ENCODE measurements at places on chromosomes 5 and 9. TPM values are rescaled to one million over a fixed set of nuclear protein-coding genes. Genes with fewer than 3 reads are reported as not detected.

The GRIN1 gene
- not detected for total RNA-seq

The PPP3R2 gene
- total RNA-seq: not detected

The OXCT1 gene
- total RNA-seq: 18.8 TPM

The TMC1 gene
- total RNA-seq: not detected

The IL9 gene
- total RNA-seq: not detected

The PCDHGC4 gene
- total RNA-seq: 0.54 TPM

The RETREG1 gene
- 0.22 TPM for total RNA-seq

The SLC4A9 gene
- not detected for total RNA-seq

The YIPF5 gene
- total RNA-seq: 174 TPM

The SLC6A7 gene
- total RNA-seq: not detected

The FGD3 gene
- total RNA-seq: not detected

DNA sequence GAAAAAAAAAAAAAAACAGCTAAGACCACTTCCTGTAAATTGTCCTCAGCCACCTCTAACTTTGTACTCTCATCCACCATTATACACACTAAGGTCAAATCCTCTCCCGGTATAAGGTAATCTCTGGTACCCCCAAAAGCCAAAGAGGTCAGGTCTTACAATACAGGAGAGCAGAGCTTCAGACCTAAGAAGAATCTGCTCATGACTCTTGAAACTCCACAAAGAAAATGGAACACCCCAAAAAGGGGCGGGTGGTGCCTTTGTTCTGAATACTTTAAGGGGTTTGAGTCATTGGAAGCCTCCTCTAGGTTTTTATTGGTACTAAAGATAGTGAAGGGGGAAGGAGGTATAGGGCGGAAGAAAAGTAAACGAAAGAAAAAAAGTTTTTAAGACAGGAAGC, 69.8 kb downstream of the COL15A1 start:
- 0 out of 2 replicates have a peak, but pooled peaks cover under 1% of the 10 kb centered on the region for H3K4me1 ChIP-seq
- H3K27ac ChIP-seq: no peak overlapping the region
- no peaks in the 10 kb centered on the region for H3K27me3 ChIP-seq
- H3K36me3 ChIP-seq: 0 out of 2 replicates have a peak, but pooled peaks cover 5% of the 10 kb centered on the region

DNA sequence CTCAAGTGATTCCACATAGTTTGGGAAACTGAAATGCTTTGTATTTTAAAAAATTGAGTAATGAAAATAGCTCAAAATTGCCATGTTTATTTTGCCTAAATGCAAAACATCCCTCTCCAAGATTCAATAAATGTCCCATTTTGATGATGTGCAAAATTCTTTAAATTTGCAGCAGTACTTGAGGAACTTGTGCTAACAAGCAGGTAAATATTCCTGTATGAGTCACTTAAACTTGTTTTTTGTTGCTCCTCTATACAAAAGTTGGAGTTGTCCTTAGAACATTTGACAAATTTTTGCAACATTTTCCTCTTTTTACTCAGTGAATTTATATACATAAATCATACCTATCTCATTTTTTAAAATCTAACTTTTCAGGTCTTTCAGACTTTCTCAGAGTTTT, 280.2 kb downstream of the CDH12 start:
- no peak for DNase-seq
- H3K36me3 ChIP-seq: no peaks in the 10 kb centered on the region
- no peak overlapping the region for H3K4me3 ChIP-seq
- H3K27ac ChIP-seq: no peak overlapping the region

- H3K27ac ChIP-seq: no peak overlapping the region
- no peaks in the 10 kb centered on the region for H3K4me1 ChIP-seq
- H3K36me3 ChIP-seq: no peaks in the 10 kb centered on the region
- DNase-seq: no peak
- no peak overlapping the region for H3K4me3 ChIP-seq
Observed at GRCh38 chr5:59703789-59704188, 189.7 kb downstream of the PDE4D start.

DNA sequence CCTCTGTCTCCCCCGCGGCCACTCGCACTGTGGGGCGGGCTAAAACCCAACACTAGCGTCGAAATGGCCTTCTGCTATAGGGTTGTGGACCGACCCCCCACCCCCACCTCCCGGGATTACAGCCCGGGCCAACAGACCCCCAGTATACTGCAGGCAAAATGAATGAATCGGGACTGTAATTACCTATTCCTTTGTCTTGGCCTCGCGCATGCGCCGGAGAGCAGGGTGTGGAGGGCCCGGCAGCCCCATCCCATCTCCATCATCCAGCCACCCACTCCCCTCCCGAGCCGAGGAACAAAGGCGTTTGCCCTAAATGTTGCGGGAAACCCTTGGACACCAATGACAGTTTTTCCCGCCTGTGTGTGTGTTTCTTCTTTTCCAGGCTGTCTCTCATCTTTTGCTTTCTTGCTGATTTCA, 1.6 kb downstream of the BASP1 start:
- peak overlapping the region; percentile 88 for H3K27ac ChIP-seq
- 0 out of 2 replicates have a peak, but pooled peaks cover 4% of the 10 kb centered on the region for H3K36me3 ChIP-seq
- H3K27me3 ChIP-seq: no peaks in the 10 kb centered on the region
- H3K4me1 ChIP-seq: peaks cover 49% of the 10 kb centered on the region

DNA sequence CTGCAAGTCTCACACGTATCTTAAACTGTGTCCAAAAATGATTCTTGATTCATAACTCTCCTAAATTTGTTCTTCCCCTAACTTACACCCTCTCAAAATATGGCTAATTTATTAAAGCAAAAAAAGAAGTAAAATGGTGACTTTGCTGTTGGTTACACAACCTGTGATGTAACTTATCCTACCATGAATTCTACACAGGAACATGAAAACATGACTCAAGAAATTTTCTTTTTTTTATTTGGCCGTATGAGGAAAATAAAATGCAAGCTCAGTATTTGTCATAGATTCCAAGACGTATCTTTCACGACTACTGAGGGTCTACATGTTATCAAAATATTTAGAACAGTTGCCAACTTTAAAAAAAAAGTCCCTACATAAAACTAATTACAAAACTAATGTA, 9.2 kb downstream of the LIFR start:
- no peaks in the 10 kb centered on the region for H3K27me3 ChIP-seq
- no peak overlapping the region for H3K27ac ChIP-seq
- peaks cover 25% of the 10 kb centered on the region for H3K4me1 ChIP-seq
- DNase-seq: peak; percentile 50

- no peaks in the 10 kb centered on the region for H3K36me3 ChIP-seq
- H3K27ac ChIP-seq: no peak overlapping the region
- peaks cover 10% of the 10 kb centered on the region for H3K4me1 ChIP-seq
- DNase-seq: no peak
- no peak overlapping the region for H3K4me3 ChIP-seq
- no peaks in the 10 kb centered on the region for H3K27me3 ChIP-seq
Observed at GRCh38 chr9:4959031-4959430, 26.0 kb upstream of the JAK2 start.

GRCh38 chr9:82679472-82679871, 383.5 kb downstream of the RASEF start:
- H3K27ac ChIP-seq: no peak overlapping the region
- no peak for DNase-seq
- no peaks in the 10 kb centered on the region for H3K4me1 ChIP-seq
- no peak overlapping the region for H3K4me3 ChIP-seq
- no peaks in the 10 kb centered on the region for H3K36me3 ChIP-seq
- no peaks in the 10 kb centered on the region for H3K27me3 ChIP-seq

- no peaks in the 10 kb centered on the region for H3K27me3 ChIP-seq
- no peak overlapping the region for H3K4me3 ChIP-seq
- no peaks in the 10 kb centered on the region for H3K36me3 ChIP-seq
Observed at GRCh38 chr5:107997338-107997980, 326.7 kb upstream of the EFNA5 start.

- DNase-seq: no peak
- H3K4me3 ChIP-seq: no peak overlapping the region
- H3K36me3 ChIP-seq: no peaks in the 10 kb centered on the region
- no peaks in the 10 kb centered on the region for H3K4me1 ChIP-seq
Observed at GRCh38 chr5:151014680-151015343, 5.6 kb upstream of the GPX3 start.

DNA sequence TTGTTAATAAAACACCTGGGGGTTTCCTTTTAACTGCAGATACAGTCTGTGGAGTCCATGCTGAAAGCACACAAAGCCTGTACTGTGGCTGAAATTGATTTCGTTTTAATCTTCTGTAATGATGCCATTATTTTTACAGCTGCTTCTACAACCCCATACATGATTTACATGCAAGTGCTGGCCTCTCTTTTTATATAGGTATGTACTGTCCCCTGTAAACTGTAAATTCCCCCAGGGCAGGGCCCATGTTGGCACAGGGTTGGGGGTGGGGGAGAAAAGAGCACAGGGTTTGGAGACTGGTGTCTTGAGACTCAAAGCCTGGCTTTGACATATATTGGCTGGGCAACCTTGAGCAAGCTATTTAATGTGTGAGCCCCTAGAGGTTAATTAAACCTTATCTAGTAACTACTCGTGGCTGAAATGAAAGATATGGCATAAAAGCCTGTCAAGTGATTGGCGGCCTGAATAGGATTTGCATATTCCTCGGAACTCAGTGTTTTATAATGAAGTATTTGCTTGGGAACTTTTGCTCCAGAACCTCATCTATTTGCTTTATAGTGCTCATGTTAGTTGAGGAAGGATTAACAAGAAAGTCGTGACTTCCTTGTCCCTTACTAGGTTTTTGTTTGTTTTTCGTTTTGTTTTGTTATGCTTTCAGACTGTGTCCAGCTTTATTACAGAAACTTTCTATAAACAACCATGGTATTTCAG, 34.0 kb downstream of the KLF4 start:
- no peak overlapping the region for H3K4me3 ChIP-seq
- no peaks in the 10 kb centered on the region for H3K27me3 ChIP-seq
- H3K36me3 ChIP-seq: no peaks in the 10 kb centered on the region
- DNase-seq: no peak
- no peaks in the 10 kb centered on the region for H3K4me1 ChIP-seq

- no peak overlapping the region for H3K4me3 ChIP-seq
- DNase-seq: no peak
- H3K36me3 ChIP-seq: no peaks in the 10 kb centered on the region
- peaks cover 44% of the 10 kb centered on the region for H3K27me3 ChIP-seq
Observed at GRCh38 chr5:135188233-135188914, 154.3 kb upstream of the PITX1 start.

DNA sequence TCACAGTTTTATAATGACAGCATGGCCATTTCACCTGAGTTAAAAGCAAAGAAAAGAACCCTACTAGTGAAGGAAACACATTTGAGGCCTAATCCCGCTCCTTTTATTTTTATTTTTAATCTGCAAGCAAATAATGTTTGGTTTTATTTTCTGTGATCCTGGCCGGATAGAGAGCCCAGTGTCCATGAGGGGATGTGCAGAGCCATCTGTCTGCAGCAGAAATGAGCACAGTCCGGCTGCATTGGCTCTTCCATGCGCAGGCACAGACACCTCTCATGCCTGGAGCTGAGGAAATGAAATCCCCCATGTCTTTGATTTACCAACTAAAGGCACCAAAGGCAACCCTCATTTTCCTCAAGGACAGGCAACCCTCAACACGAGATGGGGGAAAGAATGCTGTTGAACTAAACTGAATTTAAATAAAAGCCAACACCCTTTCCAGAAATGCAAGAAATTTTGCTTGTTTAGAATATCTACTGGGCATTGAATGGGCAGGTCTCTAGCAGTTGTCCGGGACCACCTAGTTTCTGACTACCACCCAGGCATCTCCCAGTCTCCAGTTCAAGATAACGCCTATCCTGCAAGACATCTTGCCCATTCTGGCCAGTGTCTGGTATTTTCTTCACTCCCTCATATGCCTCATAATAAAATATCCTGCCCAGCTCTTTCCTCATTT, 47.9 kb upstream of the SEMA6A start:
- no peak overlapping the region for H3K4me3 ChIP-seq
- no peak overlapping the region for H3K27ac ChIP-seq
- no peaks in the 10 kb centered on the region for H3K36me3 ChIP-seq
- H3K27me3 ChIP-seq: no peaks in the 10 kb centered on the region

- H3K36me3 ChIP-seq: no peaks in the 10 kb centered on the region
- H3K27me3 ChIP-seq: no peaks in the 10 kb centered on the region
- peaks cover 52% of the 10 kb centered on the region for H3K4me1 ChIP-seq
- peak overlapping the region; percentile 34 for H3K27ac ChIP-seq
Observed at GRCh38 chr5:10707198-10708142, 53.6 kb downstream of the DAP start.

DNA sequence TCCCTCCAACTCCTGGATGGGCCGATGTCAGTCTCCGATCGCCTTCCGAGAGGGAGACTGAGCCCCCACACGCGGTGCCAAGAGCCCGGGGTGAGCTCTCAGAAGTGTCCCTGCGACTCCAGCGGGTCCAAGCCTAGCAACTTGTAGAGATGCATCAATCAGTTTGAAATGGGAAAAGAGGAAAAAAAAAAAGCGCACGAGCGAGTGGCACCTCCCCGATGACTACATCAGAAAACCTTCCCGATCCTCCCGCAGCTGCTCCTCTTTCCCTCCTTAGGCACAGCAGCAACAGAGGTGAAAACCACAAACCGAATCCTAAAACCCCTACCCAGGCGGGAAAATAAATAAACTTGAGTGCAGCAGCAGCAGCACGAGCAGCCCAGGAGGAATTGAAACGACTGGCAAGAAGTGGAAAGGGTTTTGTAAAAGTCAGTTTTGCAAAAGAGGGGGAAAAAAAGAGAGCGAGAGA, 1.0 kb upstream of the EFNA5 start:
- H3K27ac ChIP-seq: no peak overlapping the region
- peaks cover 8% of the 10 kb centered on the region for H3K4me1 ChIP-seq
- peak; percentile 61 for DNase-seq
- H3K36me3 ChIP-seq: no peaks in the 10 kb centered on the region

GRCh38 chr5:180801596-180802324, 846 bp downstream of the MGAT1 start:
- DNase-seq: peak; percentile 38
- H3K27me3 ChIP-seq: no peaks in the 10 kb centered on the region
- peak overlapping the region; percentile 78 for H3K4me3 ChIP-seq
- H3K36me3 ChIP-seq: no peaks in the 10 kb centered on the region

Data from GM23248 (cell line).